ENCODE measurements at places on chromosomes 2 and 18. TPM values are rescaled to one million over a fixed set of nuclear protein-coding genes. Genes with fewer than 3 reads are reported as not detected.
A peak's percentile ranks its signal among the peaks of the same experiment; 100 is the strongest.

DNA sequence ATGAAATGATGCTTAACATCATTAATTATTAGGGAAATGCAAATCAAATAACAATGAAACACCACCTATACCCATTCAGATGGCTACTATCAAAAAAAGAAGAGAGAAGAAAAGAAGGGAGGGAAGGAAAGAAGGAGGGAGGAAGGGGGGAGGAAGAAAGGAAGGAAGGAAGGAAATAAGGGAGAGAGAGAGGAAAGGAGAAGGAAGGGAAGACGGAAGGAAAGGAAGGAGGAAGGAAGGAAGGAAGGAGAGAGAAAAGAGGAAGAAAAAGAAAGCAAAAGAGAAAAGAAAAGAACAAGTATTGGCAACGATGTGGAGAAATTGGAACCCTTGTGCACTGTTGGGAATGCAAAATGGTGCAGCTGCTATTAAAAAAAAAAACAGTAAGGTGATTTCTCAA lies 363.3 kb downstream of the TNS1 start:
- H3K27me3 ChIP-seq, result no peaks in the 10 kb centered on the region
- no peak overlapping the region for H3K4me3 ChIP-seq
- no peak for DNase-seq
- no peaks in the 10 kb centered on the region for H3K4me1 ChIP-seq
- no peak overlapping the region for H3K27ac ChIP-seq

GRCh38 chr2:222305516-222306392 lies 7.0 kb upstream of the PAX3 start:
- H3K4me3 ChIP-seq, result peak overlapping the region; percentile 54
- H3K36me3 ChIP-seq, result no peaks in the 10 kb centered on the region
- H3K4me1 ChIP-seq, result peaks cover 46% of the 10 kb centered on the region

GRCh38 chr2:83960371-83960770 lies 498.7 kb downstream of the SUCLG1 start:
- no peak overlapping the region for H3K27ac ChIP-seq
- H3K36me3 ChIP-seq, result no peaks in the 10 kb centered on the region
- no peaks in the 10 kb centered on the region for H3K4me1 ChIP-seq
- H3K4me3 ChIP-seq, result no peak overlapping the region
- no peaks in the 10 kb centered on the region for H3K27me3 ChIP-seq

- DNase-seq, result no peak
- peaks cover 34% of the 10 kb centered on the region for H3K36me3 ChIP-seq
- H3K27ac ChIP-seq, result no peak overlapping the region
- no peak overlapping the region for H3K4me3 ChIP-seq
Measured at GRCh38 chr2:201285499-201285898, 25.2 kb downstream of the CASP8 start.

DNA sequence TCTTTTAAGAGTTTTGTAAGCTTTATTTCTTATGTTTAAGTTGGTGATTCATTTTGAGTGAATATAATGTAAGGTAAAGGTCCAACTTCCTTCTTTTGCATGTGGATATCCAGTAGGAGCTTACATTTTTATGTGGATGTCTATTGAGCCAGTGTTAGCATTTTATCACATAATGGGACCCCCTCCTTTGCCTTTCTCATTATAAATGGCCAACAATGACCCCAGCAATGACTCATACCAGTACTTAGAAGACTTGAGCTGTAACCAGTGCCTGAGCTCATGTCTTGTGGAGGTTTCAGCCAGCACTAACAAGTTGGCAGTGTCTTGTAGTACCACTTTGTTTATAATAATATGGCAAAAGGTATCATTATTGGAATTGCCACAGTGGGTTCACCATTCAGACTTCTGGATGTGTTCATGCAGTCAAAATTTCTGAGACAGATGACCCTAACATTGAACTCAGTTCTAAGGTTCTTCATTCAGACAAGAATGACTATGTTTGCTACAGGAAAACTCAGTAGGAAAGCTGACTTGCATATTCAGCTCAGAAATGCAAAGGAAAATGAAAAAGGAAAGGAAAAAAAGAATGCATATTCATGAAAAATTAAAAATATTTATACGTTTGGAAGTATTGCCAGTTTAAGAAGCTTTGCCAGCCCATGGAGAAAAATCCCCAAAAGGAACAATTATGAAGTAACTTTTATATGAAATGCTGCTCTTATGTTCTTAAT lies 41.0 kb downstream of the CDKL4 start:
- H3K4me1 ChIP-seq, result no peaks in the 10 kb centered on the region
- H3K36me3 ChIP-seq, result no peaks in the 10 kb centered on the region
- no peaks in the 10 kb centered on the region for H3K27me3 ChIP-seq

FOXD4L1 gene
- 0.18 TPM for total RNA-seq

GRCh38 chr2:191319186-191319585 lies 74.0 kb downstream of the MYO1B start:
- H3K4me1 ChIP-seq, result peaks cover 15% of the 10 kb centered on the region
- no peak overlapping the region for H3K4me3 ChIP-seq
- no peaks in the 10 kb centered on the region for H3K36me3 ChIP-seq
- H3K27me3 ChIP-seq, result no peaks in the 10 kb centered on the region
- DNase-seq, result no peak

DNA sequence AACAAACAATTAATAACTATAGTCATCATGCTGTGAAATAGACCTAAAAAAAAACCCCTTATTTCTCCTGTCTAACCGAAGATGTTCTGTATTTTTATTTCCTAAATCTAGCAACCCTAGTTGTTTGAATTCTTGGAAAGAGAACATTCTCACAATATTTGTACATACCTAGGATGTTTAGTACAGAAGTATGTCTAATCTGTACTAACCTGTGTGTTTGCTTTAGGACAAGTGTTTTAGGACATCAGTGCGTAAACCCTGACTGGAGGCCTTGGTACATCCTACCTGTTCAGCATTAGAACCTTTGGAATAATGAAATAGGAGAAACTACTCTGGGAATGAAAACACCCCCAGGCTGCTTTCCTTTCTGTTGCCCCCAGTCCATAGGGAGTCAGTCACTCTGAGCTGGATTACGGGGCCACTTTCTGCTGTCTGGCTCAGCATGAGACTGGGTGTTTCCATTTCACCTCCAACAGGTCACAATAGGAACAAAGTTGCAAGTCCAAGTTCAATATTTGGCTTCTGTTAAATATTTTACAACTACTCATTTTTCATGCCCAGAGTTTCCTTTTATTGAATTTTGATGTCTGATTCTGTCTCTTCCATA lies 114.7 kb downstream of the MTX2 start:
- no peak for DNase-seq
- H3K27me3 ChIP-seq, result no peaks in the 10 kb centered on the region
- H3K36me3 ChIP-seq, result no peaks in the 10 kb centered on the region
- no peak overlapping the region for H3K27ac ChIP-seq

GRCh38 chr2:181104512-181105115 lies 124.2 kb downstream of the UBE2E3 start:
- no peak for DNase-seq
- no peaks in the 10 kb centered on the region for H3K27me3 ChIP-seq
- H3K4me3 ChIP-seq, result no peak overlapping the region

DNA sequence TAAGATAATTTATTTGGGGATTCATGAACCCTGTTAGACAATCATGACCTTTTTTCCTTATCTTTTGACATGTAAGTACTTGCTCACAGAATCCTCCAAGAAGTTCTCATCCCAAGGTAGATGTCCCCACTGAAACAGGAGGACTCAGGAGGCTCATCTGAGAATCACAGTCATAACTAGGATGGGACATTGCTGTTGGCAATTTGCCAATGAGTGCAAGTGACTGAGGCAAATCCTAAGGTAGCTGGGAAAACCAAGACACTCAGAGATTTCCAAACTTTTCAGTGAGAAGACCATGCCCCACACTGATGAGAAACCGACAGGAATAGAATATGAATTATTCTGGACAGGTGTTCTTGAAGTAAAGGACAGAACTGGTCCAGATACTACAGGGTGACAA lies 735.0 kb downstream of the TMEM182 start:
- H3K27ac ChIP-seq, result no peak overlapping the region
- H3K4me1 ChIP-seq, result no peaks in the 10 kb centered on the region
- no peak overlapping the region for H3K4me3 ChIP-seq
- no peaks in the 10 kb centered on the region for H3K36me3 ChIP-seq
- DNase-seq, result no peak

ZBTB7C gene
- total RNA-seq, result 46.2 TPM

GRCh38 chr2:200418399-200418798 lies 91.5 kb downstream of the KCTD18 start:
- no peak for DNase-seq
- no peak overlapping the region for H3K27ac ChIP-seq
- peaks cover 22% of the 10 kb centered on the region for H3K36me3 ChIP-seq

DNA sequence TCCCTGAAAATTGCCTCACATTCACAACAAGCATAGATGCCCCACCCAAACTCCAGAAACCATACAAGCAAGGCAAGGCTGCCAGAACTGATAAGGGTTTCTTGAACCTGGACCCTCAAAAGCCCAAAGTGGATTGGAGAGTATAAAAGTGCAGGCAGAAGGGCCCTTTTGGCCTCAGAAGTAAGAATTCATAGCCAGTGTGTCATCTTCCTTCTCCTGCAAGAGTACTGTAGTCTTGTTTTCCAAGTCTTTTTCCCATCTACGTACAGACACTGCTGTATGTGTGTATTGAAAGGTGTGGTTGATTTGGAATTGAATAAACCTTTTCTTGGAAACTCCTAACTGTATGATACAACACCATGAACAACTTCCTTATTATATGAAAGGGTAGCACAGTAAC lies 46.8 kb downstream of the ZC3H15 start:
- H3K4me1 ChIP-seq, result peaks cover 2% of the 10 kb centered on the region
- no peak overlapping the region for H3K4me3 ChIP-seq
- no peak for DNase-seq

DNA sequence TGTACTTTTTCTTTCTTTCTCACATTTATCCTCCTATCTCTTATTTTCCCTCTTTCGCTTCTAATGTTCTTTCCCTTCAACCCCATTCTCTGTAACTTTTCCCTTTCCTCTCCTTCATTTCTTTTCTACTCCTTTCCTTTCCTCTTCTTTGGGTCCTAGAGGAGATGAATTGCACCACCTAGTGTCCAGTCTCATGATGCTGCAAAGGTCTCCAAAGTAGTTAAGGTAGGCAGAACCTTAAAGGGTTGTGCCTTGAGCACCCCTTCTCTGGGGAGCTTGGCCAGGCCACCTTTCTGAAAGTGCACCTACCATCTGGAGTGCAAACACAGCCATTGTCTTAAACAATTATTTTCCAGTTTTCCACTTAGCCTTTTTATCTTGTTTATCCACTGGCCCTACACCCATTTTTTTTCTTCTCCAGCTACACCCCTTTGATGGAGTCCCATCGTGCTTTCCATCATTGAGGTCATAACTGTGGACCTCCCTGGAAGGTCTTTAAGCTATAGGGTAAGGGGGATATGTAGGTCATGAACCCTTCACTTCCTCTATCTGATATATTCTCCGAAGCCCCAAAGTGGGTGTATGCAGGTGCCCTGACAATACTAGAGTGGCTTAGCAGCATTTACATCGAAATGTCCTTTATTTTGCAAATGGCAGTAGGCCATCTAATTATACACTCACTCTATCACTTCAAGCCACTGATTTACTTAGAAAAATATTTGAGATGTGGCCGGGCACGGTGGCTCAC lies 155.9 kb downstream of the ESCO1 start:
- H3K4me1 ChIP-seq, result no peaks in the 10 kb centered on the region
- DNase-seq, result no peak
- no peaks in the 10 kb centered on the region for H3K36me3 ChIP-seq
- H3K4me3 ChIP-seq, result no peak overlapping the region
- no peak overlapping the region for H3K27ac ChIP-seq

DNA sequence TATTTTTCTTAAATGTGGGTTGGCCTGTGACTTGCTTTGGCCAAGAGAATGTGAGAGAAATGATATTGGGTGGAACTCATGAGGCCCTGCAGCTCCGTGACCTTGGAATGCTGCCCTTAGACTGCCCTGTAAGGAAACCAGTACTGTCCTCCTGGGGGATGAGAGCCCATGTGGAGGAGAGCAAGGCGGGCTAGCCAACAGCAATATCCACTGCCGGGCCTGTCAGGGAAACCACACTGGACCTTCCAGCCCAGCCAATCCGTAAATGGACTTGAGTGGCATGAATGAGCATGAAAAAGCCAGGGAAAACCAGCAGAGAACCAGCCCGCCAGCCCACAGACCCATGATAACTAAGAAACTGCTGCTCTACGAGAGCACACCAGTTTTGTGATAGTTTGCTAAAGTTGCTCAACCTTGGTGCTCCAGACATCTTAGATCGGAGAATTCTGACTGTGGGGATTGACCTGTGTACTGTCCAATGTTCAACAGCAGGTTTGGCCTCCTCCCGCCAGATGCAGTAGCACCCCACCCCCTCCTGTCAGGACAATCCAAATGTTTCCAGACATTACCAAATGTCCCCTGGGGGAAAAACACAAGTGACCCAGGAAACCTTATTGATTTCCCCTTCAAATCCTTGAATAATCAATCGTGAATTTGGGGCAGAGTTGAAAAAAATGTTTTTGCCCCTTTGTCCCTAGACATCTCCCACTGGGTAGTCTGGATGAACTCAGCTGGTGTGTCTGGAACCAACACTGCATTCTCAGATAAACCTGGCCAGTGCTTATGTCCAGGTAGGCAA lies 27.2 kb downstream of the ALPK2 start:
- H3K4me1 ChIP-seq, result no peaks in the 10 kb centered on the region
- peaks cover 4% of the 10 kb centered on the region for H3K27me3 ChIP-seq
- no peak overlapping the region for H3K4me3 ChIP-seq
- no peaks in the 10 kb centered on the region for H3K36me3 ChIP-seq

DNA sequence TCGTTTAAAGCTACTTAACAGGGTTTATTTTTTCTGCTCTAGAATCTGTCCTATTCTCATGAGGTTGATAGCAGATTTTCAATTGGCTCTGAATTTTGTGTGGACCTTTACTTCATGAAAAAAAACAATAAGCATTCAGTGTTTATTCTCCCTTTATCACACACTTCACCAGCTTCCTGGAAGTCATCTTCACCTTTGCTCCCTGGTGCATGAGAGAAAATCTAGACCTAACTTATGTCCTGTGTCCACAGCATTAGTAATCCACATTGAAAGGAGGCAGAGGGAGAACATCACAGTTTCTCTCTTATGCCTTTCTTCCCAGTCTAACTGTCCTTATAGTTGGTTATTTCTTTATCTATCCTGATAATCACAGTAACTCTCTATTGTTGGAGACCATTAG lies 316.1 kb downstream of the PTH2R start:
- H3K27ac ChIP-seq, result no peak overlapping the region
- no peaks in the 10 kb centered on the region for H3K36me3 ChIP-seq
- no peaks in the 10 kb centered on the region for H3K4me1 ChIP-seq
- H3K27me3 ChIP-seq, result no peaks in the 10 kb centered on the region
- DNase-seq, result no peak

GRCh38 chr2:102717308-102718018 lies 44.4 kb upstream of the TMEM182 start:
- peak overlapping the region; percentile 43 for H3K27ac ChIP-seq
- H3K4me1 ChIP-seq, result no peaks in the 10 kb centered on the region
- H3K4me3 ChIP-seq, result no peak overlapping the region
- H3K27me3 ChIP-seq, result no peaks in the 10 kb centered on the region
- no peak for DNase-seq

Data from suprapubic skin (tissue), 4 donors.